Peyer's patch (tissue), 4 donors: ENCODE measurements at places on chromosomes 12 and 14. TPM values are rescaled to one million over a fixed set of nuclear protein-coding genes. Genes with fewer than 3 reads are reported as not detected.
A peak's percentile ranks its signal among the peaks of the same experiment; 100 is the strongest.

DNA sequence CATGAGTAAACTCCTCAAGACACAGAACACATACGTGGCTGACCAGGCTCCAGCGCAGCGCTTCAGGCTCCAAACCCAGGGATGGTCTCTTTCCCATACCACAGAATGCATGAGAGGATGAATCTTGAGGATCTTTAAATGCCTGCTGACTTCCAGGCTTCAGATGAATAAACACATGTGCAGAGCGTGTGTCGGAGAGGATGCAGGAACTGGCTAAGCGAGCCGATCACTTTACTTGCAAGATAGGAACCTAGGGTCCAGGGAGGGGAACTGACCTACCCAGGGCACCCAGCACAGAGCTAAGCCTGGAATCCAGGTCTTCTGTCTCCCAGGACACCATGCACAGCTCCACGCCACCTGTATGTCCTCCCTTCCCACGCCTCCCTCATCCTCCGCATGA is 209.8 kb downstream of the BCL11B start:
- peak; percentile 16 for DNase-seq

GRCh38 chr12:50400104-50400637 is 514 bp upstream of the LARP4 start:
- no peak for DNase-seq

- DNase-seq = peak; percentile 60
Observed at GRCh38 chr12:916240-916639, 33.3 kb downstream of the RAD52 start.

- DNase-seq = no peak
Observed at GRCh38 chr12:72957454-72957853, 685.3 kb downstream of the TRHDE start.

GRCh38 chr12:49974231-49974675 is 1.5 kb downstream of the AQP6 start:
- peak; percentile 58 for DNase-seq

DNA sequence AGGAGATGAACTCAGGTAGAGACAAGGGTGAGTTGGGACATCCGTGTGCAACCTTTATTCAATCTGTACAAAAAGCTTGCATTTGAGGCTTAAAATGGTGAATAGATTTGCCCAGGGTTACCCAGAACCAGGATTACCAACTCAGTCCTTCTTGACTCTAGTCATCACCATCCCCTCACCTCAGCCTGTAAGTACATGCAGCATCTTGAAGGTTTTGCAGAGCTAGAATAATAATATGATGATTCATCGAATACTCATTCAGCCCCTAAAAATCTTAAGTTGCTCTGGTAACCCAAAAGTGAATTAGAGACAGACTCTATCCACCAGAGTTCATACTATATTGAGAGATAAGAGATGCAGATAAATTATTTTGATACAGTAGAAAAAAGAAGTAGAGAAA is 90.3 kb downstream of the NKX2-1 start:
- no peak for DNase-seq

DNA sequence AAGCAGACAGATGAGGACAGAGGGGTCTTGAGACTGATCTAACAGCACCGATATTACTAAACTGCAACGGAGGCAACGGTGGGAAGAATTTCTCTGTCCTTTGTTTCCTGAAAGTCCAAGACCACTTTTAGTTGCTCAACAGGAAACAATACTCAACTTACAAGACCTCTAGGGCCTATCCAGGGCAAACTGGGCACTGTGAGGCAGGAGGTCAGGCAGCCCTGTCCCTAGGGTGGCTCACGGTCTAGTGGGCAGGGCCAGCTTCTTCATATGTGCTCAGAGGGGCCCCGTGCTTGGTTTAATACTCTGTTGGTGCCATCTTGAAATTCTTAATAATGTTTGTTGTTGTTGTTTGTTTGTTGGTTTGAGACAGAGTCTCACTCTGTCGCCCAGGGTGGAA is 14.2 kb downstream of the SSH1 start:
- no peak for DNase-seq

- no peak for DNase-seq
Observed at GRCh38 chr14:22213120-22213519, 375.9 kb downstream of the DAD1 start.

Gene REP15
- total RNA-seq = 14.3 TPM

DNA sequence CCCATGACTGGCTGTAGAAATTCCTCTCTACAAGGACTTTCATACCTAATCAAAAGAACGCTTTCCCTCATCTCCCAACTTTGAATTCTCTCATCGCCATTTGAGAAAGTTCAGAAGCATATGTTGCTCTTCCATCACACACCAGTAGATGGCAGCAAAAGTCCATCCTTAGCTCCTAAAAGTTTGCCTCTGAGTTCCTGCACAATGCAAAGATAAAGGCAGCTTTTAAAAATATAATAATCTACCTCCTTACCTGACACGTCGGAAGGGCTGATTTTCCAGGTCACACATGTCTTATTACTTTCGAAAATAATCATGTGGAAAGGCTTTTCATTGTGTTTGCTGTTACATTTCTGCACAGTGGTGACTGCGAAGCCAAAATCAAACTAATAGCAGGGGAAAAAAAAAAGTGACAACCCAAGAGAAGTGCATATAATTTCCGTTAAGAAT is 456.7 kb upstream of the SEL1L start:
- DNase-seq = peak; percentile 49

DNA sequence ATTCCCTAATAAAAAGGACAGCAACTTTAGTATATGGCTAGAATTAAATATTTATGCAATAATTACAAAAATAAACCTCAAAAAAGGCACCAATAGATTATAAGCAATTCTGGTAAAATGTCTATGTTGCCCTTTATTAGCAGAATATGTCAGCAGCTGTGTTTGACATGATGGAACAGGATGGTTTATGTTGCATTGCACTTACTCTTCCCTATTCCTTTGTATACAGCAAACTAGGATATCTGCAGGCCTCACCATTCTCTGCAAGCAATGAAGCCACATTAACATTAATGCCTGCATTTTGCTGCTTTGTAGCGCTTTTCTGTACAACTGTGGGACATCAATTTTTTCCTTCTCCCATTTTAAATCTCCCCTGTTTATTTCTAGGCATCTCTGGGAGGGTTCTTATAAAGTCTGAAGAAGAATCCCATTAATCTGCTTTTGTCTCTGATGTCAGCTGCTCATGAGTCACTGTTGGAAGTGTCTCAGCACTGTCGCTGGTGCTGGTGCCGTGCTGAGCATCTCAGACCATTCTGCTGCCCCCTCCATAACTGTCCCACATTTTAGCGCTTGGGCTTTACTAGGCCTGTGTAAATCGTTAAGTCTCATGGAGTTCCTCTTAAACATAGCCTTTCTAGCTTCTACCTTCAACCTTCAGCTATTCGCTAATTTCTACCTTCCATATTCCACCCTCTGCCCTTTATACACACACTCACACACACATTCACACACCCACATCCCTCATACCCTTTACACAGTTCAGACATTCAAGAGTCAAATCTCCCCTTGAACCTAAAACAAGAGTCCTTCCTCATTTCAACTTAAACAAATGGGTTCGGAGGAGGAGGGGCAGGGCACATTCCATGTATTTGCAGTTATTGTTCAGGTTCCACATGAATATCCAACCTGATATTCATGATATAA is 64.4 kb upstream of the TRHDE start:
- DNase-seq = no peak

DNA sequence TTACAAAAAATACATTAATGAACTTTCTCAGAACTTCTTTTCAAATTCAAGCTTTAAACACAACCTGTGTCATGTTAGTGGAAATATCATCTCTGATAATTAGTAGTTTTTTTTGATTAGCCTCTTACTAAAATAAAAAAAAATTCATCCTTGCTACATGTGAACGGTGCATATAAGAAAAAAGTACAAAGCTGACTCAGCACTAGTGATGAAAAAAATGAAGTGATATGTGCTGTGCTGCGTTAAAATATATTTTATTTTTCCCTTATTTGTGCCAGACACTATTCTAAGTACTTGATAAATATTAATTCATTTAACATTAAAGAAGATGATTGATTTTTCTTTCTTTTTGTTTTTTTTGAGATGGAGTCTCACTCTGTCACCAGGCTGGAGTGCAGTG is 7.5 kb downstream of the IKBIP start:
- no peak for DNase-seq

DNA sequence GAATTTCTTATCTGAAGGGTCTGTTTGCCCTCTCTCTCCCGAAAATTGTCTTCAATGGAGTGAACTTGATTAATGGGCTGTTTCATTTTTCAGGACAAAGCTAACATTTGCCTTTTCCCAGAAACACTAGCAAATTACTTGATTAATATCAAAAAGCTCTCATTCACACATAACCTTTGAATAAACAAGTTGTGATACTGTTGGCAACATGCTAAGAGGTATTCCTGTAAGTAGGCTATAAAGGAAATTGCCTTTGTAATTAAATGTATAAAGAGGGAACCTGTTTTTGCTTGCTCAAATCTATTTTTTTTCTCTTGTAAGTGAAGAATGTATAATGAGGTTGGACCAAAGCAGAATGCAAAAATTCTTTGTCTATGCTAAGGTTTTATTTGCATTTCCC is 457.2 kb downstream of the TMTC2 start:
- DNase-seq = no peak

GRCh38 chr12:81070846-81071245 is 7.0 kb upstream of the ACSS3 start:
- DNase-seq = no peak

GRCh38 chr12:87332987-87333726 is 696.0 kb downstream of the C12orf50 start:
- DNase-seq = no peak

DNA sequence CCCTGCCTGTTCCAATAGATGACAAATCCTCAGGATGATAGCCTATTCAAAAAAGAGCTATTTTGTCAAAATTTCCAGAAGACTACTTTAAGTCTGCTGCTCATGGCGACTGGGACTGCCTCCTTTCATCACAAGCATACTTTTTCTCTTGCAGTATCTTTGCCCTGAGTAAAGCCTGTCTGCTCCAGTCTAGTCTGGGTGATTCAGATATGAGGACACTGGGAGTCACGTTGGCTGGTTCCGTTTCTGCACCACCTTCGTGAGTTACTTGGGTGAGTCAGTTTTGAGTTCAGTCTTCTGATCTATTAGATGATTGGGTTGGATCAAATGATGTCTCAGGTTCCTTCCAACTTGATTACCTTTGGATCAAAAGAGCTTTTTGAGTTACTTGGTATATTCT is 301.3 kb upstream of the STXBP6 start:
- no peak for DNase-seq

- no peak for DNase-seq
Observed at GRCh38 chr12:57631566-57632072, 1.4 kb downstream of the B4GALNT1 start.

GRCh38 chr12:60112763-60113162 is 516.9 kb downstream of the SLC16A7 start:
- DNase-seq = no peak

- DNase-seq = no peak
Observed at GRCh38 chr12:32586390-32586789, 92.7 kb upstream of the DNM1L start.

Gene CCDC38
- not detected for total RNA-seq

Gene ZDHHC22
- total RNA-seq = not detected

- DNase-seq = no peak
Observed at GRCh38 chr12:11724888-11725311, 75.4 kb downstream of the ETV6 start.

GRCh38 chr12:1529862-1530591 is 64.4 kb downstream of the FBXL14 start:
- DNase-seq = no peak

DNA sequence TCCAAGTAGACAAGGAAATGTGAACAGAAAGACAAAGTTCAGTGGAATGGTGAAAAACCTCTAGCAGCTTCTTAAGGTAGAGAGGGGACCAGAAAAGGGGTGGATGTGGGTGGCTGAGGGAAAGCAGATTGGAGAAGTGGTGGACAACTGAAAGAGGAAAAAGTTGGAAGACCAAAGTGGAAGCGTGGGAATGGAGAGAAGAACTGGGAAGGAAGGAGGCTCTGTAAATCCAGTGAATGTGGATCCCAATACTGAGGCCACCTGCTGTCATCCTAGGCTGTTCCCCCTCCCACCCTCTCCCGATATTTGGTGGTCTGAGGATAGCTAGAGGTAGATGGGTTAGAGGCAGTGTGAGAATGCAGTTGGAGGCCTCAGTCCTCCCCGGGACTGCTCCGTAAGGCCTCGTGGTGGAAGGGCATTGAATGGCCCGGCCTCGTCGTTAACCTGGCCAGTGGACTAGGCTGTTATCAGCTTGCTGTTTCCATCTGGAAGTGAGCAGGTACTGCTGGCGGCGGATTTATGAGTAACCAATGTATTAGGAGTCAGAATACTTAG is 822 bp upstream of the POU6F1 start:
- no peak for DNase-seq

Gene CLEC2A
- total RNA-seq = not detected

- no peak for DNase-seq
Observed at GRCh38 chr12:104693493-104693892, 236.7 kb downstream of the CHST11 start.

- DNase-seq = no peak
Observed at GRCh38 chr12:30928356-30929244, 2.1 kb downstream of the TSPAN11 start.

Gene ERP27
- total RNA-seq = 0.94 TPM

Gene CFAP54
- total RNA-seq = 2.7 TPM

Gene C3AR1
- 0.70 TPM for total RNA-seq

GRCh38 chr12:32116897-32117296 is 10.2 kb downstream of the BICD1 start:
- DNase-seq = no peak

GRCh38 chr12:6185961-6186827 is 14.0 kb upstream of the CD9 start:
- no peak for DNase-seq

Gene ATL1
- 6.6 TPM for total RNA-seq

Gene HOXC13
- total RNA-seq = not detected

DNA sequence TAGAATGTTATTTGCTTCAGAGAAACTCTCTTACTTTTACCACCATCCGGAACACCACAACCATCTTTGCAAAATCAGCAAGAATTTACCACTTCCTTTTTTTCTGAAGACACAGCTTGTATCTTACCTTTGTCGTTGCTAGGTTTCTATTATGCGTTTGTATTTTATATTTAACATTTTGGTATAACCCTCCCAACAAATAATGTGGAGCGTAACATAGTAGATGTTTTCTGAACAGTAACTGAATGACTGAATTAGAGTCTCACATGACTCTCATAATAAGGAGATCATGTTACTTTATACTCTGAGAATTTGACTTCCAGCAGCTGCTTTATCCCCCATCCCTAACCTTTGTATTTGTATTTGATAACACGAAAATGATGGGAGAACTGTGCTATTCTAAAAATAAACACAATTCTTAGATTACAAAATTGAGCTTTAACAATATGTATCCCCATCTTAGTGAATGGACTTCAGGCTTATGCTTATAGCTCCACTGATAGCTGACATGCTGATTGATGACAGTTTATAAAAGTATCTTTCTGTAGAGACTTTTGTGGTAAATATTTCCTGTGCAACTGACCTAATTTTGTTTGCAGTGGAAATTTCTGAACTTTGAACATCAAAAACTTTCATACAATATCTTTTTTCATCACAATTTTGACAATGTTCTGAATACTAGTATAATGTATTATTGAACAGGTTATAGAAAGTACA is 7.9 kb upstream of the KLRB1 start:
- DNase-seq = no peak

Gene TMEM63C
- total RNA-seq = 13.8 TPM
